Adrenal gland (tissue), 19 donors: ENCODE measurements at places on chromosomes 2 and 18. TPM values are rescaled to one million over a fixed set of nuclear protein-coding genes. Genes with fewer than 3 reads are reported as not detected.

GRCh38 chr18:63078471-63078870, 241.1 kb downstream of the BCL2 start:
- DNase-seq: no peak

- no peak for DNase-seq
Measured at GRCh38 chr2:100527440-100528015, 35.3 kb upstream of the PDCL3 start.

- DNase-seq: no peak
Measured at GRCh38 chr2:221439761-221440479, 132.2 kb downstream of the EPHA4 start.

- no peak for DNase-seq
Measured at GRCh38 chr2:70986499-70987189, 8.0 kb downstream of the TEX261 start.

DYNC1I2 gene
- 55.5 TPM for polyA plus RNA-seq

DNA sequence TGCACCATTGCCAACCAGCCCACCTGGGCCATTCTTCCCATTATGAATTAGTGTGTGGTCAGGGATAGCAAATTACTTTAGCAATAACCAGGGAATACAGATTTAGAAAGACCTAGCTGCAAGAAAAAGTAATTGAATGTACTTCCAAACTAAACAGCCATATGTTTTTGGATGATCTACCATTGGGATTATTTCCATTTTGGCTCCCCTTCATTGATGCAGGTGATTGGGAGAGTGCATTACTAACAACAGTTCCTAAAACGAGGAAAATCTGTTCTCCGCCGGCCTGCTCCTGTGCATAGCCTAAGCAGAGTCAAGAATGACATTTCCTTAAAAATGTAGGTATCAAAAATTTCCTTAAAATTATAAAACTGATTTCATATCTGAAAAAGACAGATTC, 58.5 kb downstream of the MAIP1 start:
- DNase-seq: no peak

DNA sequence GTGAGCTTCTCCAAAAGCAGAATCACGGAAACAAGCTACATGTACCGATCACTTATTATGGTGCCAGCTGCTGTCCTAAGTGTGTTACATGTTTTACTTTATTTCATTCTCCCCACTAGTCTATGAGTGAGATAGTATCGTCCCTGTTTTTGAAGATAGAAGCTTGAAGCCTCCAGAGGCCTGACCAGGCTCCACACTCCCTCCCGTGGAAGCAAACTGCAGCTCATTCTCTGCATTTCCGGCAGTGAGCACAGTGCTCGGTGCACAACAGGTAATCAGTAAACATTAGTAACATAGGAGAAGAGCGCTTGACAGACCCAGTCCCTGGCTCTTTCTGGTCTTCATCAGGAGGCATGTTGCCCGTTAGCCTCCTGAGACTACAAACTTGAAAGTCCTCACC, 72.9 kb downstream of the ZBTB7C start:
- DNase-seq: no peak

KRTCAP3 gene
- polyA plus RNA-seq: 6.4 TPM

DNA sequence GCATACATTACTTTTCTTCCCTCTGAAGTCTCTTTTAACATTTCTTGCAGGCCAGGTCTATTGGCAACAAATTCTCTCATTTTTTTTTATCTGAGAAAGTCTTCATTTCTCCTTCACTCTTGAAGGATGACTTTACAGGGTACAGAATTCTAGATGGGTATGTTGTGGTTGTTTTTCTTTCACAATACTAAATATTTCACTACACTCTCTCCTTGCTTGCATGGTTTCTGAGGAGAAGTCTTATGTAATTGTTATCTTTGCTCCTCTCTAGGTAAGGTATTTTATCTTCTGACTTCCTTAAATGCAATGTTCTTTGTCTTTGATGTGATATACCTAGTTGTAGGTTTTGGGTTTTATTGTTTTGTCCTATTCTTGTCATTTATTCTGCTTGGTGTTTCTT, 371.1 kb downstream of the FIGN start:
- DNase-seq: no peak

DNA sequence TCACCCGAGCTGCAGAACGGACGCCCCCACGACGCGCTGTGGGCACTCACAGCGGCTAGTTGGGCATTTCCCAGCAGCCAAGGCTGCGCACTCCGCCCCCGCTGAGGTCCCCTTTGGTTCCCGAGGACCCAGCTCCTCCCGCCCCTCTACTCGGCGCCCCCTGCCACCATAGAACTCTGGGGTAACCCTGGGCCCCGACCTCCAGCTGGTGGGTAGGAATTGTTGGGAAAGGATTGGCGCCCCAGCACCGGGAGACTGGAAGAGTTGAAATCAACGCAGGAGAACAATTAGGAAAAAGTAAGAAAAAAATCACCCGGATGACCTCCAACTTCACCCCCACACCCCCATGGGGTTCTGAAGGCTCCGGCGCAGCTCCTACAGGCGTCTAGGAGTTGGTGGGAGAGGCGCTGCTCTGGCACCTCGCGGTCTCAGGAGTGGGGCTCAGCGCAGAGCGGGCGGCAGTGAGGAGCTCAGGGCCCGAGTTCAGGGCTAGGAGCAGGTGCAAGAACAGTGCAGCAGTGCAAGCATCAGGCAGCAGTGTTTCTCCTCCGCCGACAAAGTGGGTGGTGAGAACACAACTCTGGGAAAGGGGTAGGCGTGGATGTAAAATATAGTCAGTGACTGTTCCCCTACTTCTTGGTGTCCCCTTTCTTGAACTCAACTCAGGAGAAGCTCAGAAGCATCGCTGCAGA, 14.0 kb downstream of the POU3F3 start:
- DNase-seq: no peak

- DNase-seq: no peak
Measured at GRCh38 chr2:234313558-234313957, 183.3 kb downstream of the ARL4C start.

GRCh38 chr2:186426153-186427016, 59.7 kb upstream of the ZC3H15 start:
- DNase-seq: no peak

- no peak for DNase-seq
Measured at GRCh38 chr18:48059455-48060010, 129.1 kb upstream of the SMAD2 start.

- peak; percentile 23 for DNase-seq
Measured at GRCh38 chr2:200455958-200456421, 53.9 kb downstream of the KCTD18 start.

GRCh38 chr2:96138179-96139145, at the start of gene ASTL:
Gene ASTL, minus strand, starts transcription at chr2:96138502. Its CDS starts 66 bp downstream, at chr2:96138436.
- DNase-seq: peak; percentile 45

CFAP53 gene
- polyA plus RNA-seq: 2.8 TPM

DNA sequence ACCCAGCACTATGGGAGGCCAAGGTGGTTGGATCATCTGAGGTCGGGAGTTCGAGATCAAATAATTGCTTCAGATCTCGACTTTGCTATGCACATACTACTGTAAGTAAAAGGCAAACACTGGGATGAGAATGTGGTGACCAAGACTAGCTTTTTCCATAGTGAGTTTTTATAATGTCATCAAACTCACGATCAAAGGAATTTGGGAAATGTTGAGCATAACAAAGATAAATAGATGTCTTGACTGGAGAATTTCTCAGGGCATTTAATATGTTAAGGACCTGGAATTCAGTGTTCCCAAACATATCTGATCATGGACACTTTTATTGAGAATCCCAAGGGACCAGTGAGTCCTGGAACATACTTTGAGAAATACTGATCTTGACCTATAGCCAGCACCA, 205.6 kb downstream of the ARHGAP15 start:
- no peak for DNase-seq

GAD1 gene
- polyA plus RNA-seq: 9.9 TPM

- DNase-seq: no peak
Measured at GRCh38 chr2:183259921-183260320, 135.7 kb downstream of the NUP35 start.

DNA sequence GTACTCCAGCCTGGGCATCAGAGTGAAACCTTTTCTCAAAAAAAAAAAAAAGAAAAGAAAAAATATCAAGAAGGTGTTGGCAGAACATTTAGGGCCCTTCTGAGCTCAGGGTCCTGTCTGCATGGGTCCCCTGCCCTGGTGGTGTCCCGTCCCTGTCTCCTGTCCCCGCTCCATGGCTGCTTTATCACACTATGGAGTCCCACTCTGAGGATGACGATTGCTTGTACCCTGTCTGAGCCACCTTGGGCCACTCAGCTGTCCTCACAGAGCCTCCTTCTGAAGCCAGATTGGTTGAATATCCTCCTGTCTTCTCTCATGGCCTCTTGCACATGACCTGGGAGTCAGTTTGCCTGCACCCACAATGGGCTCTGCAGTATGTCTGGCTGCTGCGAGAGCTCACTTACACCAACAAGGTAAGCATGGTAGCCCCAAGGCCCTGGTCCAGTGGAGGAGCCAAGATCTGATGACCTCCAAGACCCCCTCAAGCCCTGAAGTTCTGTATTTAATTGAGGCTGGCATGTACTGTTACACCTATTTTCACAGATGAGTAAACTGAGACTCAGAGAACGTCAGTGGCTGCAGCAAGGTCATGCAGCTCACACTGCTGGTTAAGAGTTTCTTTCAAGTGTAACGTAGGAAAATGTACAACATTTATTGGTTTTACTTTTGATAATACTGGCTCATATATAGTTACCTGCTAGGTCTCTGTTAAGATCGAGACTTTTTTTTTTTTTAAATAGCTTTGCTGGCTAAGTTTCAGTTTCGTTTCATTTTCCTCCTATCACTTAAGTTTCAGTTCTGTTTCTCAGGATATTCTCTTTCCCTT, 16.9 kb upstream of the ZCCHC2 start:
- no peak for DNase-seq

- no peak for DNase-seq
Measured at GRCh38 chr2:203709416-203710040, 3.1 kb downstream of the CD28 start.

DNA sequence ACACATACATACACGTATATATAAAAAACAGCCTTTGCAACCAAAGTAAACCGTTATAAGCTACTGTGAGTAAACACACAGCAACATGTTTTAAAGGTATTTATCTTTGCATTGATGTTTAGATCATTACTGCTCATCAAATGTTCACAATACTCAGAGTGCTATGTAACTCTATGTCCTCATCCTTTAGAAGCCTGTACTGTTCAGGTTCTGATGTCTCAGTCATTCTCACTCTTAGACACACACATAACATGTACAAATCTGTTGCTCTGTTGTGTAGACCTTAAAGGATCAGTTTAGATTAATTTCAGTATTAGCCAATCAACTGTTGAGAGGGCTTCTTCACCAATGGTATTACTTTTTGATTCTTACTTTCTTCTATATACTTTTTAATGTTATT, 139.7 kb upstream of the ITGB6 start:
- DNase-seq: no peak

GRCh38 chr18:1708006-1708405, 803.3 kb downstream of the ADCYAP1 start:
- no peak for DNase-seq

STPG4 gene
- not detected for polyA plus RNA-seq

DNA sequence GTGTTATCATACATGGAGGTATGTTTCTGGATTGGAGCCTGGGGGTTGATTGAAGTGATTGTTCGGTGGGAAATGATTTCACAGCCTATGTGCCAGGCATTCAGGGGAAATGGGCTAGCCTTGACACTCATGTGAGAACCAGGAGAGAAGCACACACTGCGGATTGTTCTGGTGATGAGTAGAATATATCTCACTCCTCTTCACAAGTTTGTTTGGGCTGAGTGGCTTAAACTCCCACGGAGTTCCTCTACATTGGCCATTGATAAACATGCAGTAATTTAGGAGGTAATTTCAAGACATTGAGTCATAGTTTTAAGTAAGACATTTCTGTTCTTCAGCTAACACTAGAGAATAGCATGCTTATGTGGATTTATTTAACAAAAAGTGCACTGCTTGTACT, 498.9 kb upstream of the NETO1 start:
- DNase-seq: no peak

DNA sequence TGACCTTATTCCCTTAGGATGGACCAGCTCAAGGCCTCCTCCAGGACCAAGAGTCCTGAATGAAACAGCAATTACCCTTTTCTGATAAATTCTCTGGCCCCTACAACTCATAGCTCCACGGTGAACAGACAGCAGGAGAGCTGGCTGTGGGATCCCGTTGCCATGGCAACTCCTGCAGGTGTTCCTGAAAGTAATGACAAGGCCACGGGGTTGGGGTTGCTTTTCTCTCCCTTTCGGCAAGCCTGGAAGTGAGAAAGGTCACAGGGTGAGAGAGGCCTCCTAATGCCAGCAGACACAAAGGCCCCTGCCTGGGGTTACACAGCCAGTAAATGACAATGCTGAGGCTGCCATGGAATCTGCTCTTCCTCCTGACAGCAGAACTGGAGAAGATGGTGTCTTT, 403.0 kb downstream of the NBAS start:
- DNase-seq: no peak

WNT6 gene
- 0.40 TPM for polyA plus RNA-seq

- DNase-seq: no peak
Measured at GRCh38 chr2:234974501-234975385, 22.9 kb downstream of the SH3BP4 start.

DNA sequence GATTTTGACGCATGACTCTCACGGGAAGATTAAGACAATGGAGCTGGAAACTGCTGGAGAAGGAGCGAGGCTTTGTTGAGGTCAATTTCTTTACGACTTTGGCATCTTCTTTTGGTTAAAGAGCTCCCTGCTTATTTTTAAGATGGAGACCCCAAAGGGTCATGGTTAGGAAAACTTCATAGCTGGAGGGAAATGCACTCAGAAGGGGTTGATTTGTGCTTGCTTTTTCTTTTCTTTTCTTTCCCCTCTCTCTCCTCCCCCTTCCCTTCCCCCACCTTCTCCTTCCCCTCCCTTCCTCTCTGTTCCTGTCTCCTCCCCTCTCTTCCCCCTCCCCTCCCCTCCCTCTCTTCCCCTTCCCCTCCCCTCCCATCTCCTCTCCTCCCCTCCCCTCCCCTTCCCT, 79.0 kb downstream of the TNP1 start:
- DNase-seq: no peak

CCL20 gene
- polyA plus RNA-seq: 0.51 TPM

CROCC2 gene
- not detected for polyA plus RNA-seq

- no peak for DNase-seq
Measured at GRCh38 chr2:4415171-4415570, 711.8 kb downstream of the DCDC2C start.

DNA sequence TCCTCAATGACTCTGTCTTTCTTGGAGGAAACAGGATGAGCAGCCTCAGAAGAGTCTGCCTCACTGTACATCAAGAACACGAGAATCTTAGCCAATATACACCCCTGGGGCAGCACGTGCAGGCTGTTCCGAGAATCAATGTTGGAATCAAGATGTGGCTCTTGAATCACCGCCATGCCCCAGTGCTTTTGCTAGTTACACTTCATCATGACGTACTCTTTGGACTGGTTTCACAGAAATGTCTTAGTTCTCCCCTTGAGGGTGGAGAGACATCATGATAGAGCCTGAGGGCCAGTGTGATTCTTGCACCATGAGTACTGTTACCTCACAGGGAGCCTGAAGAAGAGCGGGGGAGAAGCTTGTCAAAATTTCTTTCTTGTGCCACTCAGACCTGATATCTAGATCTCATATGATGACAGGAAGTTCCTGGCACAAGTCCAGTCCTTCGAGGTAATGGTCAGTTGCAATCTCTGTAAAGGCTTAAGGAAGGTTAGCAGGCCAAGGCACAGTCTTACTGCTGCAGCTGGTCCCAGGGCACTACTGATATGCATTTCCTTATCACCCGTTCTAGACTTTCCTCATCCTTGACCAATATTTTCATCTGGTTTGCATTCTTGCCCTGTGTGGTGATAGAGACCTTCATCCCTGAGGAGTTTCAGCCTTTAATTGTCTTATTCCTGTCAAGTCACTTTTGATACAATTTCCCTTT, 28.2 kb upstream of the STAT4 start:
- DNase-seq: no peak
